ENCODE measurements at places on chromosomes 2 and 18.

GRCh38 chr2:226080334-226080733 is 680.8 kb downstream of the NYAP2 start:
- DNase-seq, result peak; percentile 64

- no peak for DNase-seq
These were observed 71.4 kb downstream of the OSBPL1A start for GRCh38 chr18:24326211-24326610.

DNA sequence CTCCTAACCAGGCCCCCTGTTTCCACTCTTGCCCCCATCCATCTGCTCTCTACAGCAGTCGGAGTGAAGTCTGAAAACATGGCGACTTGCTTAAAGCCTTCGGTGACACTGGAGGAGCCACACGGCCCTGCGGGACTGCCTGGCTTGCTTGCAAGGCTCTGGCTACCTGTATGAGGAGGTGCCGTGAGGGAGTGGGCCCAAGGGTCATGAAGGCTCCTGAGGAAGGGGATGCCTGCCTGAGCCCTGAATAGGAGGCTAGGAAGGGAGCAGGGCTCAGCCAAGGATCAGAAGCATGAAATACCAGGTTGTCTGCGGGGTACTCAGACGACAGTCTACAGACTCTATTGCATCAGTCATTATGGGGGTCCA is 75.4 kb downstream of the EMX1 start:
- no peak for DNase-seq

DNA sequence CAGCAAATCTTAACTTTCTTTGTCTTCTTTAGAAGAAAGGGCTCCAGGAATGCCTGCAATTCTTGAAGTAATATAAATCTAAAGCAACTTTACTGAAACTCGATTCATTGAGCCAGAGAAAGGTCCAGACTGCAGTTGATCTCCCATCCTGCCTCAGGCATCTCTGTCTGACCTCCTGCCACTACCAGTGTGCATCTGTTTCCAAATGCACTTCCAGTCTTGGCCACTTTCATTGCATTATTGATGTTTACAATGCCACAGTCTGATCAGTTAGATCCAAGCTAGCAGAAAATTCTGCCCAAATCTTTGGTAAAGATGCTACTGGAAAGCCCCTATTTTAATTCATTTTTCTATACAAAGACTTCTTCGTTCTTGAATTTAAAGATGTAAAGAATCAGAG is 158.0 kb downstream of the RAPGEF4 start:
- DNase-seq, result no peak

GRCh38 chr2:186862869-186863709 is 14.1 kb upstream of the ZSWIM2 start:
- no peak for DNase-seq

DNA sequence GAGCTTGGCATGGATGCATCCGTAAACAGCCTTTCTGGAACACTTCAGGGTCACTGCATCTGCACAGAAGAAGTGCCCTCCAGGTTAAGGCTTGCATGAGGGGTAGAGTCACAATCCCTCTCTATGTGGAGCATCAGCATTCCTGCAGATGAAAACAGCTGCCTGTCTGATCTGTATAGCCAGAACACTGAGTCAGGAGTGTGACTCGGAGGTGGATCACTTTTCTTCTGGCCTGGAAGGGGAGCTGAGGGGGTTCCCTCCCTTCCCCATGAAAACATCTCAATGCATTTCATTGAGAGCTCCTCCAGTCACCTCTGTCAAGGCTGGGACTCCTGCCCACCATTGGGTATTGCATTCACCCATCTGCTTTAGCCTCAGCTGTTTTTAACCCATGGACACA is 72.5 kb upstream of the SERPINE2 start:
- DNase-seq, result peak; percentile 31

- no peak for DNase-seq
These were observed 441.5 kb upstream of the POU3F3 start for GRCh38 chr2:104412384-104412783.

Measured in skeletal muscle cell (primary cell).